ENCODE measurements at places on chromosomes 7 and 10. TPM values are rescaled to one million over a fixed set of nuclear protein-coding genes. Genes with fewer than 3 reads are reported as not detected.

DNA sequence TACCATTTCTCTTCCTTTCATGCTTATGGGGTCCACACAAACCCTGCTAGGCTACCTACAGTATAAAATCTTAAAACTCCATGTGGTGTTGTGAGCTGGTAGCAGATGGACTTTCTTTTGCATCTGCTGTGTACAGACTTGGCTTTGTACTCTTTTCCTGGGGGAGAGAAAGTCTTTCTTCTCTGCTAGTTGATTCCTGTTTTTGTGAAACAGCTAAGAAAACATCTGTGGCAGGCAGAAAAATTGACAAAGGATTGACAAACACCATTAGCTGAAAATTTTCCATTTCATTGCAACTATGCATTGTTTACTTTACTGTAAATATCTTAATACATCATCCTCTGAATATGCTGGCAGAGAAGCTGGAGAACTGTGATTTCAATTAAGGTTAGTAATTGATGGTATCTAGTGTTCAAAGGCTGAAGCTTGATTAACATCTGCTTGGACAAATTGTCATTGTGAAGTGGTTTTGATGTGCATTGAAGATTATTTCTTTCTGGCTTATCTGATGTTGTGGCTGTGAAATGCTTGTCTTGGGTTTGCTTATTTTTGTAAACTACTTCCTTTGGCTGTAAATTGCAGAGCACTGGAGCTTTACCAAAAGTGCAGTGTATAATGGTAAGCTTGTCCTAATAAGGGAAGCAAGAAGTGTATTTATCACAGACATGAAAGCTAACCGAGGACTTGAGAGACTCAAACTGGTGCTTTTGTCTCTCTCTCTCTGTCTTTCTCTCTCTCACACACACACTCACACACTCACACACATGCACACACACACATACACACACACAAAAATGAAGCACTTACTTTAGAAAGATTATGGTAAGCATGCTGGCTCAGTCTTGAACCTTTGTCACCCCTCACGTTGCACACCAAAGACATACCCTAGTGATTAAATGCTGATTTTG is at the start of gene FOXP2:
Gene FOXP2 (plus strand): TSS at position 660 of the 908 bp plus-strand sequence. CDS start 11,697 bp downstream, outside the sequence.
- DNase-seq, result no peak

GRCh38 chr10:58404001-58404400 is 18.8 kb downstream of the TFAM start:
- no peak for DNase-seq

DNA sequence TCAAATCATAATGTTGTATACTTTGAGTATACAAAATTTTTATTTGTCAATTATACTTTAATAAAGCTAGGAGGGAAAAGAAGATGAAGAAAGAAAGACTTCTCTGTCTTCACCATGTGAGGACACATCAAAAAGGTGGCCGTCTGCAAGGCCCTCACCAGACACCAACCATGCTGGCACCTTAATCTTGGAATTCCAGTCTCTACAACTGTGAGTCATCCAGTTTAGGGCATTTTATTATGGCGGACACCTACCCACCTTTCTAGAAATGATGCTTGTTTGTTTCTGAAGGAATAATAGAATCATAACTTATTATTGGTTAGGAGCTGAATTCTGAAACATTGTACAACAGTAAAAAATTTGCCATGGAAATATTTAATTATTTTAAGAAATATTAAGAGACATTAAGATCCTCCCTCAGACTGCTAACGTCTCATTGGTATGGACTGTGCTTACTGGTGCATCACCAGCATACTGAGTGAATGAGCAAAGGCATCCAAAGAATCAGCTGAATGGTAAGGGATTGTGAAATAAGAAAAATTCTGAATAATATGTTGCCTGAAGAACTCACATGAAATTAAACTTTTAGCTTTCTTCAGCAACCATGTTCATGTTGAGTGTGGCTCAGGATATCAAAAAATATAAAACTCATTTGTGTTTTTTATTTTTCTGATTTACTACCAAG is 536.6 kb downstream of the HTR7 start:
- no peak for DNase-seq

- no peak for DNase-seq
Measured at GRCh38 chr10:119659951-119660350, 8.8 kb downstream of the BAG3 start.

The TRIL gene
- total RNA-seq, result 24.0 TPM

The LLCFC1 gene
- total RNA-seq, result not detected
